ENCODE measurements at places on chromosomes 5 and 9.

DNA sequence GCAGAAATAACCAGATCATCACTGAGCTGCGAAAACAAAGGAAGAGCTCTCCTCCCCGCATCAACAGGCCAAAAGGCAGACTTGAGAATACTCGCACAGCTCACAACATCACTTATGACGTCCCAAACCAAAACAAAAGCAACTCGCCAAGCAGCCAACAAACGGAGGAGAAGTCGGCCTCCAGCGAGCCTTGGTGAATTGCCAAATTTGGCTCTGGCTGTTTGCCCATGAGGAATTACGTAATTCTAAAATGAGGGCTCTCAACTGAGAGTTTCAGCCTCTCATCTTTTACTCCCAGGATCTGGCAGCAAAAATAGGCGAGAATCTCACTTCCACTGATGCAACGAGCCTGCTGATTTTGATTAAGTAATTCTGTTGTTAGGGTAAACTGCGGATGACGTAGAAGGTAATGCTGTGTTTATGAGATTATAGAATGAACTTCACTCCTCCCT lies 51.7 kb upstream of the SEMA6A start:
- DNase-seq, result no peak

DNA sequence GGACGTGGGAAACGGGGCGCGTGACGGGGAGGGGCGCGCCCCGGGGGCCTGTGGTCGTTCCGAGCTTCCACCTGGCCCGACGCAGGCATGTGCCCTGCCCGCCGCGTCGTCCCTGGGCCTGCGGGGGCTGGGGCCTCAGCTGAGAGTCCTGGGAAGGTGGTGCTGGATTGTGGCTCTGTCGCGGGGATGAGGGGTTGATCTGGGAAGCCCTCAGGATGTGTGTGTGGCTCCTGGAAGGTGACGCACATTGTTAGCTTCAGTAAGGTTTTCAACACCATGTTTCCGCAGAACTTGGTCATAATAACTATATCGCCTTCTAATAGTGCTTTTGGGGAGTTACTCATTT lies 589.1 kb downstream of the MTRR start:
- DNase-seq, result no peak

GRCh38 chr9:94567271-94567670 lies 12.4 kb downstream of the PCAT7 start:
- no peak for DNase-seq

GRCh38 chr9:27634879-27635278 lies 61.6 kb upstream of the C9orf72 start:
- DNase-seq, result no peak

- no peak for DNase-seq
Measured at GRCh38 chr5:123150089-123150488, 61.0 kb downstream of the PRDM6 start.

GRCh38 chr5:107543868-107544267 lies 126.9 kb downstream of the EFNA5 start:
- no peak for DNase-seq

GRCh38 chr9:70678153-70678552 lies 263.7 kb upstream of the KLF9 start:
- DNase-seq, result no peak

DNA sequence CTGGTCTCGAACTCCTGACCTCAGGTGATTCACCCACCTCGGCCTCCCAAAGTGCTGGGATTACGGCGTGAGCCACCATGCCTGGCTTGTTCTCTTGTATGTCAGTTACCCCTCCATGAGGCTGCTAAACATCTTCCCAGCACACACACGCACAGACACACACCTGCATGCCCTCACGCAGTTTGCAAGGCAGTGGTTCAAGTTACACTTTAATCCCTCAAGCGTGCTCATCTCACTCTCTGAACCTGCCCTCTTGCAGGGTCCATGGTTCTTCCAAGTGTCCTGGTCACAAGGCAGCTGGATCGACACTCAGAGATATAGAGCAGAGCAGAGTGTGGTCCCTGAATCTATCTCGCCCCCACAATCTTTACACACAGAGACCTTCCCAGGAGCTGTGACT lies 34.1 kb upstream of the RUFY1 start:
- no peak for DNase-seq

- DNase-seq, result no peak
Measured at GRCh38 chr5:33059081-33059480, 348.0 kb downstream of the NPR3 start.

DNA sequence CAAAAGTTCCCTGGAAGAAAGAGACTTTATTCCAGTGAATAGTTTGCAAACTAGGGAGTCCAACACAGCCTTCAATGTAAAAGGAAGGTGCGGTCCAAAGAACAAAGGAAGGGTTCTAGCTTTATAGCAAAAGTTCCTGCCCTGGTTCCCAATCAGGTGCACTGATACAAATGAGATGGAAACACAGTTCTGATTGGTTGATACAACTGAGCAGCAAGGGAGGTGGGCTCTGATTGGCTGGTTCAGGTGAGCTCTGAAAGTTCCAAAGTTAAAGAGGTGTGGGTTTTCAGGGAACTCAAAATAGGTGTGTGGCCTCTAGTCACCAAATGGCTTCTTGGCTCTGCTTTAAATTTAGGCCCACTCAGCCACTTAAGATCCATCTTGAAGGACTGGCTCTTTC lies 43.1 kb downstream of the P4HA2 start:
- no peak for DNase-seq

DNA sequence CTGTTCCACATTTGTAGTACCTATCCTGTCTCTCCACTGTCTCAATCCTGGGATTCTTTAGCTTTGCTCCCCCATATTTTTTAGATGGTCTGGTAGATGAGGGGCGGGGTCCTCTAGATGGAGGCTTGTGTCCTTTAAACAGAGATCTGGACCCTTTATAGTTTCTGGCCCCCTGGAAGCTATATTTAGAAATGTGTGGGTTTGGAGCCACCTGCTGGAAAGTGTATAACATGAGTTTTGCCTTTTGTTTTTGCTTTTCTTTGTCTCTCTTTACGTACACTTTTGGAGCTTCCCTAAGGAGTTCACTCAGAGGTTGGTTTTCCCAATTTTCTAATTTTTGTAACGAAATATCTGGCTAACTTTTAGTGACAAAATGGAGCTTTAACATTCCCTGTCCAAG lies 110.7 kb downstream of the CFAP95 start:
- DNase-seq, result no peak

DNA sequence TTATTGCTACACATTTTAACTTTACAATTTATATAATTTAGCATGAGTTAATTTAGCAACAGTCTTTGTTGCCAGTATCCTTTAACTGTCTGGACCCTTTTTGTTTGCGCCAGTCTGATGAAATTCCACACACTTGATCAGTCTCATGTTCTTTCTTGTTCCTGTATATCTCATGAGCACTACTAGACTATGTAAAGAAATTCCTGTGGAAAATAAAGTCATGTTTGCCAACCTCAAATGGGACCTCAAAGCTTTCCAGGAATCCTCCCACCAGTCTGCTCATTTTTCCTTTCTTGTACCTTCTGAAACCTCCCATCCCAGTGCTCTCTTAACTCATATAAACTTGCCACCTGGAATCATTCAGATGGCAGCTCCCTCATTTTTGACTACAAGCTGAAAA lies 8.0 kb downstream of the DMXL1 start:
- no peak for DNase-seq

DNA sequence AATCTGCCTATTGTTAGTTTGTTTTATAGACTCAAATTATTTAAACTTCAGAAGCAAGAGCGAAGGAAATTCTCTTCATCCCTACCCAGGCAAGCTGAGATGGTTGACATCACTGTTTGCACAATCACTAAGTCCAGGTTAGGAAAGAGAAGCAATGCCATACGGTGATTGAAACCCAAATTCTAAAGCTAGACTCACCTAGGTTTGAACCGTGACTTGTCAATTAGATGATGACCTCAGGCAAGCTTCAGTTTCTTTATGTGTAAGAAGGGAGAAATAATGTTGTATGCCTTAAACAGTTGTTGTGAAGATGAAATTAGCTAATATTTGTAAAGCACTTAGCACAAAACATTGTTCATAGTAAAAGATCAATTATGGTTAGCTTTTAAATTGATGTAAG lies 96.5 kb upstream of the ANKRD55 start:
- no peak for DNase-seq

Measured in CD4-positive, alpha-beta T cell treated with Interleukin-6 at 100 ng/mL for 8 hours (primary cell).